Stimulated activated CD4-positive, alpha-beta T cell treated with anti-CD3 and anti-CD28 coated beads, Interleukin-2, amount 100 ng/mL, for 48 hours (primary cell): ENCODE measurements at places on chromosomes 6 and 20.
A peak's percentile ranks its signal among the peaks of the same experiment; 100 is the strongest.

GRCh38 chr20:47253872-47254271 is 102.6 kb downstream of the ZMYND8 start:
- DNase-seq, result no peak

- no peak for DNase-seq
Observed at GRCh38 chr6:69868961-69869360, 2.6 kb downstream of the COL19A1 start.

DNA sequence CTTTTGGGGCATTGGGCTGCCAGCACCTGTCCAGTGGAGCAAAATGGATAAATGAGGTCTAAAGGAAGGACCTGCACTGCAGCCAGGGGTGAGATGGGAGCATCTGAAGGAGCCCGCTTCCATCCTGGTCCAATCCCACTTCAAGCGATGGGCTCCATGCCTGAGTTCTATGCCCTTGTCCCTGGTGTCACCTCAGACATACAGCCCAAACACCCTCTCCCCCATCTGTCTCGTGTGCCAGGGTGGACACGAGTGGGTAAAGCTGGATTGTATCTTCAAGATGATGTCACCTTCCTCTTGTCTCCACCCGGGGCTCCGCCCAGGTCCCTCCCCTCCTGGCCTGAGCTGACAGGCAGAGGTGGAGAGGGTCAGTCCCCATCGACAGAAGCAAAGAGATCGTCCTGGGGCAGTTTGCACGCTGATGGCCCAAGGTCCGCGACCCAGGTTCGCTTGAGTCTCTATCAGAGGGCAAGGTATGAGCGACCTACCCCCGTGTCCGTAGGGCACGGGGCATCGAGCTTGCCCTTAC is 544 bp downstream of the SMIM29 start:
- DNase-seq, result peak; percentile 35

- DNase-seq, result no peak
Observed at GRCh38 chr6:156982168-156982567, 205.0 kb downstream of the ARID1B start.

- no peak for DNase-seq
Observed at GRCh38 chr6:109782491-109782999, 91.4 kb downstream of the FIG4 start.

GRCh38 chr6:106609699-106610098 is 19.6 kb downstream of the RTN4IP1 start:
- no peak for DNase-seq

DNA sequence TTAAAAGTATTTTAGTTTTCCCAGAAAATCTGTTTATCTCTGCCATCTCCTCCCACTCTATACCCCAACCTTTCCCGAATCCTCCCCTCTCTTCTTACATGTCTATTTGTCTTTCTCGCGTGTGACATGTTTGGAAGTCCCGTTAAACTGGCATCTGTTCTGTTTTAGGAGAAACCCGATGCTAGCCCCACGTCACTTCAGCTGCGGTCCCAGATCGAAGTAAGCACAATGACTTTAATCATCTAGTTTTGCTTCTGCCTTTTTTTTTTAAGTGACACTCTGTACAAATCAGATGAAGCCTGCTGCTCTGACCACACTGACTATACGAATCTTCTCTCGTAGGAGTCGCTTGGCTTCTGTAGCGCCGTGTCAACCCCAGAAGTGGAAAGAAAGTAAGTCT is 97.4 kb downstream of the SASH1 start:
- no peak for DNase-seq

- DNase-seq, result no peak
Observed at GRCh38 chr6:130679684-130680083, 147.5 kb upstream of the SMLR1 start.

- no peak for DNase-seq
Observed at GRCh38 chr6:169190970-169191369, 62.7 kb downstream of the THBS2 start.

- peak; percentile 54 for DNase-seq
Observed at GRCh38 chr6:89297695-89298351, 17.3 kb downstream of the GABRR2 start.

- no peak for DNase-seq
Observed at GRCh38 chr6:167125410-167125809, 2.5 kb downstream of the CCR6 start.

DNA sequence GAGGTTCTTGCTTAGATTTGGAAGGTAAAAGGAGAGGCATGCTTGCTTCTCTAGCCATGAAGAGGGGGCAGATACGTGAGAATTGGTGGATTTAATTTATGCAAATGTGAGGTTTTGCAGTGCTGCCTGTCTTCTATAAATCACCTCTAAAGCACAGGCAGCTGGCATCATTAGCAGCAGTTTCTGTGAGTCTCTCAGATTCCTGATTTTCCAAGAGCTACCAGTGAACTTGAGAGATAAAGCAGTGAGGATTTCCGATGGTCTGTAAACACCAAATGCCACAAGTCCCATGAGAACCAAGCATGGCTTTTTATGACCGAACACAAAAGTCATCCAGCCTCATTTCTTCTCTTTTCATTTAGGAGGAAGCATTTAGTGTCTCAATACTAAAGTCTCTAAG is 3.2 kb upstream of the SIRPB2 start:
- no peak for DNase-seq

DNA sequence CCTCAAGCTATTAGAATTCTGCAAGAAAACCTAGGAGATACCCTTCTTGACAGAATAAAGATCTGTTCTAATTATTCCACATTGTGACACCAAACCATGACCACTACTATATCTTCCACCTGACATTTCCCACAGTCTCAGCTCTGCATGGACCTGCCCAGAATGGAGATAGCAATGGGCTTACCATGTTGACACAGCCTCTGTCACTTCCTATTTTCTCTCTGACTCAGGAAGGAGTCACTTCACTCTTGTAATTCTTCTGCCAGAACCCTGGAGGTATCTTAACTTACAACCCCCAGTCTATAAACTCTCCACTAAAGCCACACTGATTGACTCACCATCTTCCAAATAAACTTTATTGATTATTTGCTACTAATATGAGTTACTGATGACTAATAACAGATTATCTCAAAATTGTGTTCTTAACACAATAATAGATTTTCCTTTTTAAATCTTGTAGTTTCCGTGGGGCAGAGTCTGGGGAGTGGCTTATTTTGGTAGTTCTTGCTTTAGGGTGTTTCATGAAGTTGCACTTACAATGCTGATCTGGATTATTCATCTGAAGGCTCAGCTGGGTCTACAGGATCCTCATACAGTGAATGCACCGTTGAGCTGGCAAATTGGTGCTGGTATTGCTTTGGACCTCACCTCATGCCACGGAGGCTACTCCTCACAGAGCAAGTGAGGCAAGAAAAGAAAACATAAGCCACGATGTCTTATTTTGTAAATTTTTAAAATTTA is 869.9 kb downstream of the KIF16B start:
- no peak for DNase-seq

GRCh38 chr20:56171087-56172012 is 77.2 kb upstream of the MC3R start:
- no peak for DNase-seq

- DNase-seq, result no peak
Observed at GRCh38 chr20:17969884-17970409, 1.1 kb downstream of the MGME1 start.

DNA sequence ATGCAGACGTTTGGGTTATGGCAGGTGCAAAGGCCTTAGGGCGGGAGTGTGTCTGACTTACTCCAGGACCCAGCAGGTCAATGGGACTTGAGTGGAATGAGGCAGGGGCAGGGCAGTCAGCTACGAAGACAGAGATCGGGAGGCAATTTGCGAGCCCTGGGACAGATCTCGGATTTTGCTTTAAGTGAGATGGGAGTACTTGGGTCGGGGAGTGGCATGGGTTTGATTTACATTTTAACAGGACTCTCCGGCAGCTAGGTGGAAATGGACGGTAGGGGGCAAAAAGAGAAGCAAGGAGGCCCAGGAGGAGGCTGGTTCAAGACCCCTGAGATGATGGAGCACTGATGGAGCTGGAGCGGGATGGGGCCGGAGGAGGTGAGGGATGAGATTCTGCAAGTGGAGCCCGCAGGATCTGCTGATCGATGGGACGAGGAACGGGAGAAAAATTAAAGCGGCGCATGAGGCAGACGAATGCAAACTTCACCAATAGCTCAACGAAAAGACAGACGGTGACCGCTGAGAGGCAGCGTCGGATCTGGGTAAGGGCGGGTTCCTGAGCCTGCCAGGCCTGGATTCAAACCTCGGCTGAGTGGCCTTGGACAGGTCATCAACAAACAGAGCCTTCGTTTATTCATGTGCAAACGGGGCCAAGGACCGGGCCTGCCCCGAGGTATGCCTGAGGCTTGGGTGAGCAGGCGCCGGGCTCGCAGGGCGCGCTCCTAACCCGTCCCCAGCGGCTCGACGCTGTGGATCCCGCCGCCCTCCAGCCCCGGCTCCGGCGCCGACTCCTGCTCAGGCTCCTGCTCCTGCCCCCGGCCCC is 756 bp upstream of the RBCK1 start:
- peak; percentile 50 for DNase-seq

GRCh38 chr6:18342223-18342622 is 44.9 kb upstream of the RNF144B start:
- no peak for DNase-seq

- DNase-seq, result no peak
Observed at GRCh38 chr6:18161431-18161830, 6.2 kb downstream of the KDM1B start.

- DNase-seq, result no peak
Observed at GRCh38 chr6:37454420-37455140, 21.6 kb downstream of the CMTR1 start.

GRCh38 chr20:8647961-8648441 is 420.9 kb upstream of the PLCB4 start:
- DNase-seq, result no peak

- DNase-seq, result no peak
Observed at GRCh38 chr6:2563635-2564034, 187.1 kb downstream of the MYLK4 start.

DNA sequence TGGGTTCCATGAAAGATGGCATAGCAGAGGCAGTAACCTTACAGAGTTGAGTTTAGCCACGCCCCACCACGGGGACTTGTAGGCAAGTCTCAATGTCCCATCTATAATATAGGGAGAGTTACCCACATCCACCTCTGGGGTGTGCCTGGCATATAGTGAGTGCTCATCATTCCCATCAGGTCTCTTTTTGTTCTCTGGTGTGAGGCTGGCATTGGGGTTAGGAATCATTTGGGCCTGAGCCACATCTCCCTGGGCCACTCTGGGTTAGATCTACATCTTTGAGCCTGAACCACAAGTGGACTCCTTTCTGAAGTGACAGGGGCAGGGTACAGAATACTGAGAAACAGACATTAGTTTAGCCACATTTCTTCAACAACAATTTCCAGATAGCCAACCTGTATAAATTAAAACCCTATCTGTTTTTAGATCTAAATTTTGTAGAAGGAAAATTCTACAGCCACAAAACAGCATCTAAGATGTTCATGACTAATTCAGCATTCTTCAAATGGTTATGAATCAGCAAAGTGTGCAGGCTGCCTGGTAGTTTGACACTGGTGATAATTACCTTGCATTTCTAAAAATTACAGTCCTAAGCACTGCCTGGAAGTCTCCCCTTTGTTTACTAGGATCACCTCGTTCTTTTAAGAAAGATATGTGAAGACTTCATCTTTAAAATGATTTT is 20.1 kb downstream of the RNF24 start:
- no peak for DNase-seq

DNA sequence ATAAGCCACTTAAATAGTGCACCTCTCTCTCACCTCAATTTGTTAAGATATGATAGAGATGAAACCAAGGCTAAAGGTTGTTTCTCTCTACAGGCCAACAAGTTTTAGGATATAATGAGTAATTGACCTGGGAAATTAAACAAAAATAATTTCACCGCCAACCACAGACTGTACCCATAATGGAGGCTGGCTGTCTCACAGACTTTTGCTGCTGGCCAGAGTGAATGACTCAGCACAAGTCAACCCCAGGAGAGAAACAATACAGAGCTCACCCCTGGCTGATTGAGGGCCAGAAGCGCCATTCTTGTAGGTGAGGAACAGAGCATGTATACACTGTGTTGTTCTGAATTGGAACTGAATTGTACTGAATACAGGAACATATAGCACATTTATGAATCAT is 99.9 kb downstream of the CAP2 start:
- no peak for DNase-seq

- DNase-seq, result no peak
Observed at GRCh38 chr6:134074151-134075055, 22.0 kb upstream of the SLC2A12 start.

DNA sequence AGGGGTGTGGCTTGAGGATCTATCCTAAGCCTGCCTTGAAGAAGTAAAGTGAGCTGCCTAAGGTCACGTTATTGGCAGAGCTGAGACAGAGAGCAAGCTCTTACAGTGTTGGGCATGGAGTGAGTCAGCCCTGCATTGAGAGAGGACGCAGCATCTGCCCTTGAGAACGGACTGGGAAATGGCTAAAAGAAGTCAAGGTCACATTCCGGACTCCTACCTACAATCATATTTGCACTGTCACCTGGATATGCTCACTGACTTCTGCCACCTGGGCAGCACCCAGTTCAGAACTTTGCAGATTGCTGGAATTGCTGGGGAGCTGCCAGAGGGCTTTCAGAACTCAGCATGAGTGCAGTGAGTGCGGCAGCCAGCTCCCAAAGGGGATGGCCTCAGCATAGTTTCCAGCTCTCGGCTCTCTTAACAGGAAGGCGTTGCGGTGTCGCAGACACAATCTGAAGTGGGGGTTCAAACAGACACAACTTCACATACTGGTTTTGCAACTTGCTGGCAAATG is 199.3 kb upstream of the SGK1 start:
- no peak for DNase-seq

GRCh38 chr6:134340179-134340975 is 22.5 kb upstream of the SGK1 start:
- DNase-seq, result no peak

DNA sequence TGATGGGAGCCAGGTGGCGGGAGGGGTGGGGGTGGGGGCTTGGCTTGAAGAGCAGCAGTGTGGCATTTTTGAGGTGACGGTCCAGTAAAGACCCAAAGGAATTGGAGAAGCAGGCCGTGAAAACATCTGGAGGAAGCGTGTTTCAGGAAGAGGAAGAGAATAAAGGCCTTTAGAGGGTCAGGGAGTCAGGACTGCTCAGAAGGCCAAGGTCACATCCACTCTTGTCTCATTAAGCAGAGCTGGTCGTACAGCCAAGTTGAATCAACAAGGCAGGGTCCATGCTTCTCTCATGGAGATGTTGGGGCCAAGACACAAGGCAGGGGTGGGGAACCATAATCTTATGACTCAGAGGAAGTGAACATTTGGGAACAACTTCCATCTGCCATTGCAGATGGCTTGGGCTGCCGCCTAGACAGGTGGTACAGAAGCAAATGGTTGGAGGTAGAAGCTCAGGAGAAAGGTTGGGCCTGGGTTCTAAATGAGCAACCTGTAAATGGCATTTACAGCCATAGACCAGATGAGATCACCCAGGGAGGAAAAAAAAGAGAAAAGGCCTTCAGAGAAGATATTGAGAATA is 179.6 kb downstream of the TTLL2 start:
- no peak for DNase-seq
